ENCODE measurements at places on chromosomes 13 and 19.

DNA sequence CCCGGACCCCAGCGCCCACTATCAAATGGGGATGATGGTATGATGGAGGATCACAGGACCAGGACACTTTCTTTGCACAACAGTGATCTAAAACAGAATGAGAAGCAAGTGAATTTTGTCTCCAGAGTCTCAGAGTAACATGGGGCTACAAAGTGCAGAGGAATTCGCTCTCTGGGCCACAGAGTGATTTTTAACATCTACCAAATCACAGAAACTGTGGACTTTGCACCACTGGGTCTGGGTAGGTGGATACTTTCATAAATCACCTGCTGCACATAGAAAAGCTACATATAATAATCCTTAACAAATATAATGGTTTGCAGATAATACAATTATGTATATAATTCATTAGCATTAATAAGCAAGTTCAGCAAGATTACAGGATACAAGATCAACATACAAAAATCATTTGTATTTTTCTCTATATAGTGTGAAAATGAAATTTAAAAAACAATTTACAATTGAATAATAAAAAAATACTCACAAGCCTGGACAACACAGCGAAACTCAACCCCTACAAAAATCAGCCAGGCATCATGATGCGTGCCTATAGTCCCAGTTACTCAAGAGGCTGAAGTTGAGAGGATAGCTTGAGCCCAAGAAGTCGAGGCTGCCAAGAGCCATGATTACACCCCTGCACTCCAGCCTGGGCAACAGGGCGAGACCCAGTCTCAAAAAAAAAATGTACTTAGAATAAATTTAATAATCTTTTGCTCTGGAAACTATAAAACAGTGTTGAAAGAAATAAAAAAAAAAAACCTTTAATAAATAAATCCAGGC is 60.3 kb upstream of the EEF1AKMT1 start:
- DNase-seq = no peak

DNA sequence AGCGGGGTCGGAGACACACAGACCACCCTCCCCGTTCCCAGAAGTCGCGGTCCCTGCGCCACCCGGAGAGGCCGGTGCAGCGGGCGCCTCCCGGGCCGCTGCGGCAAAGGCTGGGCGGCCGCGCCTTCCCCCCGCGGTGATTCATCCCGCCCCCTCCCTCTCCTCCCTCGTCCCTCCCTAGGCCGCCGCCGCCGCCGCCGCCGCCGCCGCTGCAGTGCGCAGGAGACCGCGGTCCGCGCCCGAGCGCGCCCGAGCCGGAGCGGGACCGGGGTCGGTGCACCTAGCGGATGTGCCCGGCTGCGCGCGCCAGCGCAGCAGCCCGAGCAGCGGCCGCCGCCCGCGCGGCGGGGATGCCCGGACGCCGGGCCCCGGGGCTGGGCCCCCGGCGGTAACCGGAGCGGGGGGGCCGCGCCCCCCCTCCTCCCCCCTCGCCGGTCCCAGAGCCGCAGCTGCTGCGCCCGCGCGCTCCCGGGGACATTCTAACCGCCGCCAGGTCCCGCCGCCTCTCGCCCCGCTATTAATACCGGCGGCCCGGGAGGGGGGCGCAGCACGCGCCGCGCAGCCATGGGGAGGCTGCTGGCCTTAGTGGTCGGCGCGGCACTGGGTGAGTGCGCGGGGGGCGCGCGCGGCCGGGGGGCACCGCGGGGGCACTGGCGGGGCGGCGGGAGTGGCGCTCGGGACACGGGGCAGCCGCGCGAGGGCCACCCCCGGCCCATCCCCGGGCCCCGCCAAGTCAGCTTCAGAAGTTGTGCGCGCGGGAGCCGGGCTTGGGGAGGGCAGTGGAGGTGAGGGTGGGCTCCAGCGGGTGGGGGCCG is at the start of gene SCN1B:
Gene SCN1B, plus strand, starts transcription at position 214 of the 815 bp plus-strand sequence. Its CDS starts 351 bp downstream, at position 565.
- DNase-seq = no peak

DNA sequence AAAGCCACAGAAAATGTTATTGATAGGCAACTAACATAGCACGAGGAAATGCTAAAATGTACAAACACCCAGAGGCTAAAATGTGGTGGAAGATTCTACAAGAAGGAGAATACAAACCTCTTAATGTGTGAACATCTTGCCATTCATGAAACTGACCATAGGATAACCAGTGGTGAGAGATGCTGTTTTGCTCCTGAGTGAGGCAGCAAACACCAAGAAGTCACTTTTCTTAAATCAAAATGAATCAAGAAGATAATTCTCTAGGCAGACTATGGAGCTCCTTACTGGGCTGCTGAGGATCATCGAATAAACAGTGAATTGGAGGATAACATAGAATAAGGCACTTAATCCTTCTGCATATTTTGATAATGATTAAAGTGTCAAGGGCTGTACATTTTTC is 375.4 kb upstream of the SLITRK6 start:
- DNase-seq = no peak

GRCh38 chr13:110308656-110309359 is 1.7 kb downstream of the COL4A2 start:
- DNase-seq = no peak

DNA sequence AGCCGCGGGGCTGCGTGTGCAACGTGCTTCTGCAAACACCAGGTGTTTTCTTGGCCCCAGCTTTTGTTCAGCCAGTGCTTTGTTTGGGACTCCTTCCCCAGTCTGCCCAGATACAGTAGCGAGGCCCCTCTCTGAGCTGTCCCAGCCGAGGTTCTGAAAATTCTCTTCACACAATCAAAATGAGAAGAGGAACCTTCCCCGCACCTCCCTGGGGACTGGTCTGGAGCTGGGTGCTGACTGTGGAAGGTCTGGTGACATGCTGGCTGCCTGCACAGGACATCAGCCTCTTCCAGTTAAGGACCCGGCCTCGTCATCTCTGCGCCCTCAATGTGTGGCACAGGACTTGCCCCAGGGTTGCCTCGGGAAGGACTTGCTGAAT is 4.2 kb downstream of the ATP4A start:
- peak; percentile 65 for DNase-seq

DNA sequence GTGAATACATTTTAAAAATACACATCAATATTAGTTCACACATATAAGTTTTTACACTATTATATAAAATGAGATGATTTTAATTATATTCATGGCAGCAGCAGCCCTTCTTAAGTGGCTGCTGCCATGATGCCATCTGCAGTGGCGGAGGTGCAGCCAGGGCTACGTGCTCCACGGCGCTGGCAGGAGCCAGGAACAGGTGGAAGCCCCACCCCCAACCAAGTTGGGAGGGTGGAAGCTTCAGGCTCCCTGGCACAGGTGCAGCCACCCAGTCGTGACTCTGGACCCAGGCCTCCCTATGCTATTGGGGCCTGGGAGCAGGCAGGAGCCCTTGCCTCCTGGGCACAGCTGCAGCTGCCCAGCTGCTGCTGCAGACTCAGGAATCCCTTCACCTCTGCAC is 646.9 kb upstream of the PCDH9 start:
- DNase-seq = no peak

DNA sequence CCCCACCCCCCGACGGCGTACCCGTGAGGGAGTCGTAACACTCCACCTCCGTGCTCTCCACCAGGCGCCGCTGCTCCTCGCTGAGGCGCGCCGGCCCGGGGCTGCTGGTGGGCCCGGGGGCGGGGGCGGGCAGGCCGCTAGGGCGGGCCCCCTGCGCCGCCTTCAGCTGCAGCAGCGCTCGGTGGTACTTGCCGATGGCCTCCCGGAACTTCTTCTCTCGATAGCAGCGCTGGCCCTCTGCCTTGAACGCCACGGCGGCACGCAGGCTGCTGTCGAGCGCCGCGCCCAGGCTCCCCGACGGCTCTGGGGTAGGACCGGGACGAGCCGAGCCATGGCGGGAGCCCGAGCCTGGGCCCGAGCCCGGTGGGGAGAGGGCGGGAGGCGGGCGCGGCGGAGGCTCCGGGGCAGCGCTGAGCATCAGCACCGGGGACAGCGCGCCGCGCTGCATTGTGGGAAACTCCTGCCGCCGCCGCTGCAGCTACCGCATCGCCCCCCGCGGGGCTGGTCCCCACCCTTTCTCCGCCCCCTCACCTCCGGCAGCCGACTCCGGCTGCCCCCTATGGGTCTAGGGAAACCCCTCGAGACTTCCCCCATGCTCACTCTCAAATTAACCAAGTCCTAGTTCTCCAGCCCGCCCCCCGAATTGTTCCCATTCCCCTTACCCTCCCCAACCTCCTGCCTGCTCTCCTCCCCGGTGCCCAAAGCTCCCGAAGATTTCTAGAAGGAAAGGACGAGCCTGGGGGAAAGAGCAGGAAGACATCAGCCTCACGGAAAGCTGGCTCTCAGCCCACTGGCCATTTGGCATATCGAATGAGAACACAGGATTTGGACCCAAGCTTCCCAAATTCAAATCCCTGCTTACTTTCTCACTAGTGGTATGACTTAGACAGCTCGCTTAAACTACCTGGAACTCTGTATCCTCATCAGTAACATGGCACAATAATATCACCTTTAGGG is at the start of gene TTC9B:
Gene TTC9B, minus strand, starts transcription at position 451 of the 957 bp plus-strand sequence. Its CDS starts 3 bp downstream, at position 448.
- peak; percentile 39 for DNase-seq

- DNase-seq = no peak
Observed at GRCh38 chr13:35255241-35255640, 221.2 kb downstream of the MAB21L1 start.

DNA sequence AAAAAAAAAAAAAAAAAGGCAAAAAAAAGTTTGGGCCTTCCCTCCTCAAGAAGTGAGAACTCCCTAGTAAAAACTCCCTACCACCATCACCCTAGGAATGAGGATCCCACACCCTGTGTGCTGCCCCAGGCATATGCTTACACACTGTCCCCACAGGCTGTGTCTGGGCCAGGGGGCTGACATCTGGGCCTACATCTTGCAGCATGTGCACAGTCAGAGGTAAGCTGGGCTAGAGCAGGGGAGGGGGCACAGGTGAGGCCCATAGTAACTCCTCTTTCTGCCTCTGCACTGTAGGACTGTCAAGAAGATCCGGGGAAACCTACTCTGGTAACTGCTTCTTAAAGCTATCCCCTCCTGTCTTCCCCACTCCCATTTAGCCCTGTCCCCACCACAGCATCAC is 1.0 kb downstream of the HAUS5 start:
- DNase-seq = no peak

DNA sequence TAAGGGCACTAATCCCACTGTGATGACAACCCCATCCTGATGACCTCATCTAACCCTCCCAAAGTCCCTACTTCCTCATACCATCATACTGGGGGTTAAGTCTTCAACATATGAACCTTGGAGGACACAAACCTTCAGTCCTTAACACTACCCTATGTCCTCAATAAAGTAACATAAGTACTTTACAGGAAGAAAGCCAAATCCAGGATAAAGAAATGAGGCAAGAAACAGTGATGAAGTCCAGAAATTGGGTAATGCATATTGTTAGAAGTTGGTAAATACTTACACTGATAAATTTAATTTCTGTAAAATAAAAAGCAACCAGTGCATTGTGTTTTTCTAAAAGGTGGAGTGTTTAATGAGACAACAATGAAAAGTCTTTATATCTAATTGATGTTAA is 284.8 kb upstream of the SOX21 start:
- DNase-seq = no peak

- no peak for DNase-seq
Observed at GRCh38 chr13:36840718-36841250, 21.8 kb downstream of the RFXAP start.

DNA sequence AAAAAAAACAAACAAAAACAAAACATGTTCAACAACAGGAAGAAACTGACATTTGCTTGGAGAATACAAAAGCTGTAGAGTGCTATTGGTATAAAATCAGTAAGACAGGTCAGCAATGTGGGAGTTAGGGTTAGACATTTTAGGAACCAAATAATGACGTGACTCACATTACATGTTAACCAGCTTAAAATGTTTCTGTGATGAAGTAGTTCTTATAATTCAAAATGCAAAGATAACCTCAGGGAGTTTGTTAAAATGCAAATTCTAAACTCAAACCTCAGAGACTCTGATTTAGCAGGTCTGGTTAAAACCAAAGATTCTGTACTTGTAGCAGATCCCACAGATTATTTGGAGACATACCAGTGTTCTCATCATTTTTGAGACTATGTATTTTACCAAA is 549.4 kb upstream of the SLITRK1 start:
- no peak for DNase-seq

- DNase-seq = no peak
Observed at GRCh38 chr19:480016-480855, 16.1 kb upstream of the MADCAM1 start.

DNA sequence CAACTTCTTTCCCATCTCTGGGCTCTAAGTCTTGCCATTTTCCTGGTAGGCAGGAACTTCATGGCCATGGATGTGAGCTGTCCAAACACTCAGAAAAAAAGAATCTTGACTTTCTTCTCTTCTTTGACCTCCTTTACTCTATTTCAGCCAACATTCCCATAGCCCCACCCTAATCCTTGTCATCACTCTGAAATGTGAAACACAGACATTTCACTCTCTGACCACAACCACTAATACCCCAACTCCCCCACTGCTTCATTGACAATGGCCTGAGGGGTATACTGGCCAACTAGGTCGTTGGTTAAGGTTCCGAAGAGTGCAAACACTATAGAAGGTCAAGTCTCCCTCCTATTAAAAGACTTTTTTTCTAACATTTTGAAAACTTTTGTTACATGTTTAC is 4.7 kb upstream of the CYP2A13 start:
- no peak for DNase-seq

- DNase-seq = no peak
Observed at GRCh38 chr19:35211545-35212230, 16.9 kb downstream of the FAM187B start.

DNA sequence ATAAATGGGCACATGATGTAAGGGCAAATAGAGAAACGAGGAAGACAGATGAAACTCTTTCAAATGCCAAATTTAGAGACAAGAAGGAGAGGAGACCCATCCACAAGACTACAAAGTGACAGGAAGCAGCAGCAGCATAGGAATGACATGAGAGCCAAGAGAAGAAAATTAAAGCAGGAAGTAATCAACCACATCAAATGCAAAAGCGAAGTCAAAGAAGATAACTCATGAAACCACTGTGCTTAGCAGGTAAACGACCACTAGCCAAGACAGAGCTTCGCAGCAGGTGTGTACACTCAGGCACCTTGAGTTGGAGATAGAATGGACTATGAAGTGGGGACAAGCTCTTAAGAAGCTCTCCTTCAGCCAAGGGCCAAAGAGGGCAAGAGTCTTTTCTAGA is 64.1 kb downstream of the KLF12 start:
- DNase-seq = no peak

- no peak for DNase-seq
Observed at GRCh38 chr13:81048026-81048461, 707.1 kb upstream of the SPRY2 start.

DNA sequence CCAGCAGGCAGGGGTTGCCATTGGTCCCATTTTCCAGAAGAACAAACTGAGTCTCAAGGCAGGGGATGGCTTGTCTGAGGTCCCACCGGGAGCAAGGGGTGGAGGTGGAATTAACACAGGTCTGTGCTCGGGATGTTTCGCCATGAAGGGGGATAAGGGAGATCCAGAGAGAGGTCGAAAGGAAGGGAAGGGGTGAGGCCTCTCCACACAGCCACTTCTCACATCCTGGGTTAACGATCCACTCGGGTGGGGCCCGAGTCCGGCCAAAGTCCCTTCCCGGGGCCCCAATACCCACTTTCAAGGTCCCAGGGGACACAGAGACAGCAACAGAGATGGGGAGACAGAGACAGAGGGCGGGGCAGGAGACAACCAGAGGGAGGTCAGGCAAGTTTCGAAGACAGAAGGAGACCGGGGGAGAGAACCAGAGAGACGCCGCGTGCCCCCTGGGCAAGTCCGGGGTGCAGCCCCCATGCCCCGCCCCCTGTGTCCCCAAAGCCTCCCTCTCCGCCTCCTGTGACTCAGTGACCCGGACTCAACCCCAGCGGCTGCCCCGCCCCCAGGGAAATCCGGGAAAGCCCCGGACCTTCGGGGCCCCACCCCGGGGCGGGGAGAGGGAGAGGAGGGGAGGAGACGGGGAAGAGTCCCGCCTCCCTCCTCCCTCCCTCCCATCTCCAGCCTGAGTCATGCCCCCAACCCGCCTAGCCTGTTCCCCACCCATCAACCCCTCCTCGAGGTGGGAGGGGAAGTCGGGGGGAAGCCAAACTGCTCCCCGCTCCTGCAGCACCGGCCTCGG is 1.4 kb upstream of the BCL3 start:
- peak; percentile 54 for DNase-seq

Measured in GM18507 (cell line).